Occipital lobe (tissue), 3 donors: ENCODE measurements at places on chromosomes 6 and 20. TPM values are rescaled to one million over a fixed set of nuclear protein-coding genes. Genes with fewer than 3 reads are reported as not detected.

DNA sequence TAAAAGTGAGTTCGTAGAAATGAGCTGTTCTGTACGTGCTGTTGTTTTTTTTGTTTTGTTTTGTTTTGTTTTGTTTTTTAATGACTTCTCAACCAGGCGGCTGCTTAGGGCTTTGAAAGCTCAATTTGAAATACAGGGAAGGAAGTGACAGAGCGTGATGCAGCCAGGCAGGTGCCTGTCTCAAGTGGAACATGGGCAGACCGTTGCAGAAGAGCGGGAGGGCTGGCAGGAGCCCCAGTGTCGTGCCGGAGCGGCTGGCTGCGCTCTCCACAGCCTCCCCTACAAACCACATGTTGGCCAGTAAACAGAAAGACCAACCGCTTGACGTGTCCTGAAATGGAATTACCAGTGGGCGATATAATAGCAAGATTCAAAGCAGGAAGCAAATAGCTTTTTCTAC is 164.9 kb upstream of the RREB1 start:
- DNase-seq = no peak

GRCh38 chr6:35688605-35689322 is at the start of gene FKBP5:
FKBP5 (minus strand) TSS chr6:35688915; CDS start chr6:35642824, 46,091 bp downstream.
- peak; percentile 89 for DNase-seq

- no peak for DNase-seq
These were observed 53.4 kb downstream of the HDGFL1 start for GRCh38 chr6:22622813-22623212.

DNA sequence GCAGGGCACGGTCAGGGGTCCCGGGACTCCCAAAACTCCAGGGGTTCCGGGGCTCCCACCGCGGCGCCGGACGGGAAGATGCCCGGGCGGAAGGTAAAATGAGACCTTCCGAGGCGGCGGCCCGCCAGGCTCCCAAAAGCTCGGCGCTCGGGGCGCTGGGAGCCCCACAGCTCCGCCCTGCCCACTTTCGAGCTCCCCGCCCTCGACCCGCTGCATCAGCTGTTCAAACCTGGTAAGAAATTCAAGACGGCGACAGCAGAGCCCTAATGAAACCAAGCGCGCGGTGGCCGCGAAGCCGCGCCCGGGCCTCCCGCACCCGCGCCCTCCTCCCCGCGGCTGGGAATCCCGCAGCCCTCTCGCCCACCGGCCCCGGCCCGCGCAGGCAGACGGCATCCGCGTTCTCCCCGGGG is 369 bp downstream of the SLC4A11 start:
- DNase-seq = no peak

Gene OPRL1
- total RNA-seq = 14.3 TPM

Gene EPPIN
- total RNA-seq = not detected

- no peak for DNase-seq
These were observed 514 bp downstream of the ACOT13 start for GRCh38 chr6:24667378-24667803.

- DNase-seq = no peak
These were observed 97.3 kb upstream of the OPRM1 start for GRCh38 chr6:153941768-153942167.

DNA sequence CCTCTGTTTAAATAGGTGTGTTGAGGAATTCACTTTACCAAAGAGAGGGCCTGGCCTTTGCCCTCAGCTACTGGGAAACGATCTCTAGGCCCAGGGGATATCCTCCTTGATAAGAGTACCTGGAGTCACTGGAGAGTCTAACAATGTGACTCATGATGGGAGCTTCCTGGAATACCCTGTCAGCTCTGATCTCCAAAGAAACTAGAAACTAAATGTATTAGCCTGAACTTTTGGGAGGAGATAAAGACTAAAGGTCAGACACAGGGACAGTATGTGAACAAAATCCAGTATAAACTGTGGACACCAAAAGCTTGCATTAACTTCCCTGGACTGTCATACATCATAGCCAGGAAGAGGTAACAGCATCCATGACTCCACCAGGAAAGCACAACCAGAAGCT is 148.5 kb downstream of the RNGTT start:
- no peak for DNase-seq

GRCh38 chr6:48610846-48611245 is 499.8 kb upstream of the PTCHD4 start:
- no peak for DNase-seq
